Nephron progenitor cell (in vitro differentiated cells): ENCODE measurements at places on chromosomes 11 and 22.

- DNase-seq: peak; percentile 58
Measured at GRCh38 chr11:2929950-2930703, 907 bp upstream of the PHLDA2 start.

DNA sequence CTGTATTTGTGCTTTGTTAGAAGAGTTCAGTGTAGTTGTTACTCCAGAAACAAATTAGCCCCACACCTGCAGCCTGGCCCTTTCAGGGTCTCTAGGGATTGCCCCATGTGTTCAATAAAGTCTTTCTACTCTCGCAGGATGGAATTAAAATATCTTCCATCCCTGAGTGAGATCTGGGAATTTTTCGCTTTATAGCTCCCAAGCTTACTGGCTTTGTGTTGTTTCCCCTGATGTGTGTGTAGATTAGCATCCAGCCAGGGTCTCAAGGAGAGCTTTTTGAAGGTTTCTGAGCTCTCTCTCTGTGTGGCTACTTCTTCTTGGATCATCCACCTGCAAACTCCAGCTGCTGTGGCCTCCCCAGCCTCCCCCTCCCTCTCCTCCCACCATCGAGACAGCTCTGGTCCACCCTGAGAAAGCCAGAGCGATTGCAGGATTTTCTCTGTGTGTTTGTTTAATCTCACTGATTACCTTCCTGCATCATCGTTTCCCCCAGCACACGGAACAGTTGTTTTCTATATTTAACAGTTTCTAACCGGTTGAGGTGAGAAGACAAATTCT, 553.5 kb downstream of the TBC1D22A start:
- no peak for DNase-seq

DNA sequence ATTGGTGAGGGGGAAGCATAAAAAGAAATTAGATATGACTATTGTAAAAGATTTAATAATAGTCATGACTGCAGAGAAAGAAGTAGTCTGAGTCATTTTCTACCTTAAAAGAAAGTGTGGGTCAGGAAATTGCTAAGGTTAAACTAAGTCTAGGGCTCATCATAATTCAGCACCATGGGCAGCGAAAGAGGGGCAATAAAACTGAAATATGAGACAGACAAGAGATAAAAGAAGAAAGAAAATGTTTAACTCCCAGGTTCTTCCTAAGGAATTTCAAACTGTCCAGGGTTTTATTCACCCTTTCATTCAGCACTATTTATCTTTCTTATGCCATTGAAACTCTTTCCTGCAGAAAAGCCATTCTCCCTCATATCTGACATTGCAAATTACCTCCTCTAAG, 114.4 kb upstream of the API5 start:
- DNase-seq: peak; percentile 69

DNA sequence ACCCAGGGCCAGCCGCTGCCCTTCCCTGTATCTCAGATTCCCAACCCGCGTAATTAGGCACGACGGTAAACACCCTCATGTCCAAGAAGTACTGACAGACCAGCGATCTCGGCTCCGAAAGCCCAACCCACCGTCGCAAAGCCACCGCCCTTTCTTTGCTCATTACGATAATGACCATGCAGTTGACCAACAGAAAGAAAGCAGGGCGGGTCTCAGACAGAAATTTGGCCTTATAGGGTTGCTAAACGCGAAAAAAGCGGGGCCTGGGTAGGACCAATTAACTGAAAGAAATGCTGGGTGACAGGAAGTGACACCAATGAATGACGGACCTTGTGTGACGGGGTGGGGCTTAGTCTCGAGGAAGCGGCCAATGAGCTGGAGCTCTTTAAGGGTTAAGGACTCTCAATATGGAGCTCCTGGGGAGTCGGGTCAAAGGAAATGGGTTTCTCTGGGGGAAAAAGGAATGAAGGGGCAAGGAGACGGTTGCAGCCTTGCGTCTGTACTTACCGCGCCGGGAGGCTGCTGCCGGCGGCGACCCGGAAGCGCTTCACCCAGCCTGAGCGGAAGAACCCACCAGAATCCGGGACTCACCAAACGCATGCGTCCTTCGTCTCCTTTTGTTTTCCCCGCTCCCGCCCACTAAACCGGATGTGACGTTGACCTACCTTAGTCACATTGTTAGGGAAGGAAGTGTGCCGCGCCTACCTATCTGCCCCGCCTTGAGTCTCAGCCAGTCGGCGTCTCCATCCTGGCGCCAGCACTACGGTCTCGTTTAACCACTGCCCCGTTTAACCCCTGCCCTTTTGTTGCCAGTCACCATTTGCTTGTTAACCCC, at the start of gene ANAPC15:
TSS of gene ANAPC15 (minus strand) at position 553 of the 835 bp plus-strand sequence. CDS start 1,419 bp downstream, outside the sequence.
- peak; percentile 92 for DNase-seq

DNA sequence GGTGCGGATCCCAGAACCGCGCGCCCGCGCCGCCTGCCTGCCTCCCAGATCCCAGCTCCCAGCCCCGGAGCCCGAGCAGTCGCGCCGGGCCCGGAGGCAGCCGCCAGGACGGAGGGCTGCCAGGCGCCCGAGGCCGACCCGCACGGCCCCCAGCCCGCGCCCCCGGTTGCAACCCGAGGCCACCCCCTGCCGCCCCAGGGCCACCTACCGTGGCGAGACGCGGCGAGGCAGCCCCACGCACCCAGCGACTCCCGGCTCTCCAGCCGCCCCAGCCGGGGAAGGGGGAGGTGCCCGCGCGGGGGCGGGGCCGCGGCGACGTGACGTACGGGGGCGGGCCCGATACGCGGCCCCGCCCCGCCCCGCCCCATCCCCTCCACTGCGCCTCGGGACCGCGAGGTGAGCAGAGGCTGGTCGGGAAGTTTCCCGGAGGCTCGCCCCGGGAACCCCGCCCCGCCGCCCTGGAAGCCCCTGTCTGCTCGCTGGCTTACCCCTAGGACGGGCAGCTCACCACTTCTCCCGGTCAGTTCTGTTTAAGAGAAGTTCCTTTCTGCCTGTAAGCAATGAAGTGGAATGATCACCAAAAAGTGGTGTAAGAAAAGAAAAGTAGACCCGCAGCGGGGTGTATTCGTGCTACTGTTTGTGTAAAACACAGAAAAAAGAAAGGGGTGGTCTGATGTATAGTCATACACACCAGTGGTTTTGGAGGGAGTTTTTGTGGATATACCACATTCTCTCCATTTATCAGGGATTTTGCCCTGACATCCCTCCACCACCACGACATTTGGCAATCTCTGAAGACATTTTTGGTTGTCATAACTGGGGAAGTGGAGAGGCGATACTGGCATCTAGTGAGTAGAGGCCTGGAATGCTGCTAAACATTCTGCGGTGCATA, at the start of gene TPST2:
TSS of gene TPST2 (minus strand) at position 288 of the 892 bp plus-strand sequence. CDS start 48,502 bp downstream, outside the sequence.
- peak; percentile 83 for DNase-seq
